ENCODE measurements at places on chromosomes 7 and 10.

DNA sequence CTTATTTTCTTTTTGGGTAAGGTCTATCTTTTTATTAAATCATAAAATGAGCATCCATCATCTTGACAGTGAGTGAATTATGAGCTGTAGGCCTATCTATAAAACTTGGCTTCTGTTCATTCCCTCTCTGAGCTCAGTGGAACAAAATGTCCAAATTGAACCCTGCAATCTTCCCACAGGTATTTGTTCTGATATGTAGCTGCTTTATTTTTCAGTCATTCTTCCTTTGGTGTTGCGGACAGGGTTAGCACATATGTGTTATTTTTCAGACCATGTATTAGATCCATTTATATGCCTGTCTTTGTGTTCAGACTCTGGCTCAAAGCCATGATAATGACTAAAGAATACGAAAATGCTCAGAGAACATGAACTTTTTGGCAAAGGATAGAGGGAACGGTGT lies 201.6 kb upstream of the KIAA1217 start:
- DNase-seq: no peak

GRCh38 chr10:13859979-13860654 lies 273.4 kb downstream of the PRPF18 start:
- DNase-seq: no peak

DNA sequence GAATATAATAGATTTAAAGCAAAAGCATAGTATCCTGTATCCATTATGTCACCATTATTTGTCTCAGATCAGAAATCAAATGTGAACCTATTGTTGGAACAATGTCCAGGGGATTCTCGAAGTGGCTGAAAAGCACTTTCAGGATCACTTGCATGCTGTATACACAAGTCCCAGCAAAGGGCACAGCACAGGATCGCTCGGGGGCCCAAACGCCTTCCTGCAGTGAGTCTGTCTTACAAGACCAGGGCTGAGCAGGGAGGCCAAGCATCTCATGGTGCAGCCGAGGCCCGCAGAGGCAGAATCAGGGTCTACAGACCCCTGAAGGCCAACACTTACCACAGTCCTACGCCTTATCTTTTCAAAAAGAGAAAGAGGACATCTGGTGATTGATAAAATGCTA lies 92.3 kb downstream of the TNS3 start:
- DNase-seq: no peak

- DNase-seq: no peak
Measured at GRCh38 chr10:17802976-17803375, 6.2 kb upstream of the MRC1 start.

- DNase-seq: no peak
Measured at GRCh38 chr7:143492799-143493739, 15.4 kb downstream of the TAS2R41 start.

DNA sequence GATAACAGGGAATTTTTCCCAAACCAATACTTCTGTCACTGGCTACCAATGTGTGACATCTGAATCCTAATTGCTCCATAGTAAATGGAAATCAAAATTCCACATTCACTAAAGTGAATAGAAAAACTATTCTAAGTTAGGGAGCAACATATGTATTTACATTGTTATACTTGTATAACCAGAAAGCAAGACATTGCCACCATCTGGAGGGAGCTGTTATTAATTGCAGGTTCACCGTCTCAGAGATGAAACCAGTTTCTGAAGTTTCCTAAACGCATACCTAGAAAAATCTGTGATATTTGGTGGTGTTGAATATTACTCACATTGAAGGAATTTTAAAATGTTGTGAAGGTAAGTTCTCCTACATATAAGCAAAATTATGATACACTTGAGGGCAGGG lies 390.1 kb downstream of the NXPH1 start:
- peak; percentile 22 for DNase-seq

Measured in RPMI8226 (cell line).